ENCODE measurements at places on chromosomes 7 and 10.

DNA sequence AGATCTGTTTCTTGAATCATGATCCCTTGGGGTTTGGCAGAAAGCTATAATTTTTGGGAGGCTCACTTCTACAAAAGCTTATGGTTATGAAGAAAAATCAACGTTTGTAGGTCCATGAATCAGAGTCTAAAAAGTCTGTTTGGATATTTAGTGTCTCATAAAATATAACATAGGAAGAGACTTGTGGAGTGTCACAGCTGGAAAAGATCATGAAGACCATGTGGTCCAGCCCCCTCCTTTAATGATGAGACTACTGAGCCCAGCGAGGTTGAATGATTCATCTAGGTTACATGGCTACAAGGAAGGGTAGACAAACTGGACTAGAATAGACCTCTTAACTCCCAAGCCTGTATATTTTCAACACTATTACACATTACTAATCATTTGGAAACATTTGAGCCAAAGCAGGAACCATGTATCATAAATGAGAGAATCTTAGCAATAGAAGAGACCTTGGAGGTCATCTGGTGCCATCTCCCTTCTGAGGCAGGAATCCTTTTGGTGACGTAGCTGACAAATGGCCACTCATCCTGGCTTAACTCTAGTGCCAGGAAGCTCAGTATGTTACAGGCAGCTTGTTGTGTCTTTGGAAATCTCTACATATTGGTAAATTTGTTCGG lies 152.5 kb downstream of the CREB5 start:
- DNase-seq = no peak

DNA sequence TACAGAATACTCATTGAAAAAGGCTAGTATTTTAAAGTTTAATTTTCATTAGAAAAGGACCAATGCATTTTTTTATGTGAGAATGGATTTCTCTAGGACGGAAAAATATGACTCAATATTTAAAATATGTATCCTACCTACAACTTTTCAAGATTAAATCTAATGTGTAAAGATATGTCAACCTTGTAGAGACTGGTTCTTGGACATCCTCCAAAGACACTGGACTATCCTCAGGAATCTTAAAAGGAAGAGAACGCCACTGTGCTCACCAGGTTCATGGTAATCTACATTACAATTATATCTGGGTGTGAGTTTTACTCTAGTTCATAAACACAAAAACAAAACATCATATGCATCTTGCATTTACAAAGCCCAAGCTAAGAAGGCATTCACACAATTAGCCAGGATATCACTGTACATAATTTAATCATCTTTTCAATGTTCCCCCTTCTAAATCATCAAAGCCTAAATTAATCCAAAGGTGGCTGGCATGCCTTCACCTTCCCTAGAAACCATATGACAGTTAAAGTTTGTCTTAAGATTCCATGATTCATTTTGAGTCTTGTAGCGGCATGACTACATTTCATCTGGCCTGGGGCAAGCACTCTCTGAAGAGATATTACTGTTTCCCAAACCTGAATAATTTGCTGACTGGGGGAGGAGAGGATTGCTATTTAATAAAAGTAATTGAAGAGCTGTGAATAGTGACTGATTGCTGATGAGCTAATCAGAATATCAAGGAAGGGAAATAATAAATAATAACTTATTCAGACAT lies 12.0 kb downstream of the SGCE start:
- no peak for DNase-seq

DNA sequence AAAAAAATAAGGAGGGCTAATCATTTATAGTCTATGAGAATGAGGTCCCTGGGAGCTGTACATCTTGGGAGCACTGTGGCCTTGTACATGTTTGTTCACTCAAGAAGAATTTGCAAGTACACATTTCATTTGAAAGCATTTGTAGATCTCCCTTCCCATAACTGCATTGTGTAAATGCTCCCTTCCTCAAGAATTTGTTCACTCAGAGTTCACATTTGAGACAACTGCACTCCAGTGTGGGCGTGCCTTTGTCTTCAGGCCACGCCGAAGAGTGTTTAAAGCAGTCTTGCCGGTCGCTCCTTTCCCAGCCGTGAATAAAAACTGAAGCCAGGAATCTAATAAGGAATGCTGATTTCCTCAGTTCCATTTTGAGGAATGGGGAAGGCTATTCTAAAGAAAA lies 291.1 kb upstream of the LYZL1 start:
- no peak for DNase-seq

DNA sequence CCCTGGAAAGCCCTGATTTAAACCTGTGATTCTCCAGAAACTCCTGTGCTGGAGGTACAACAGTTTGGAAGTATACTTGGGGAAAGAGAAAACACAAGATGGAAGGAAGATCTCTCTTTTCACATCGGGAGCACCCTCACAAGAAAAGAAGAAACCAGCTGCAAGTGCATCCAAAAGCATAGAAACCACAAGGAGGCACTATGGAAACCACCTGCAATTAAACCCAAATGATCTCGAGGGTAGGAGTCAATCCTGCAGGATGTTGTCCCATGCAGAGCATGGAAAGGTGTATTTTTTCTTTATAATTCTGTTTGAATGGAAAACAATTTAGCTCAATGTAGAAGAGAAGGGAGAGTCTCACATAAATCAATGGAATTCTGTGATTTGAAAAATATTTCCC lies 210.5 kb downstream of the TWIST1 start:
- no peak for DNase-seq

- no peak for DNase-seq
Observed at GRCh38 chr10:47243791-47244190, 56.2 kb upstream of the GDF10 start.

GRCh38 chr10:75616874-75617478 lies 185.6 kb downstream of the LRMDA start:
- DNase-seq = no peak

DNA sequence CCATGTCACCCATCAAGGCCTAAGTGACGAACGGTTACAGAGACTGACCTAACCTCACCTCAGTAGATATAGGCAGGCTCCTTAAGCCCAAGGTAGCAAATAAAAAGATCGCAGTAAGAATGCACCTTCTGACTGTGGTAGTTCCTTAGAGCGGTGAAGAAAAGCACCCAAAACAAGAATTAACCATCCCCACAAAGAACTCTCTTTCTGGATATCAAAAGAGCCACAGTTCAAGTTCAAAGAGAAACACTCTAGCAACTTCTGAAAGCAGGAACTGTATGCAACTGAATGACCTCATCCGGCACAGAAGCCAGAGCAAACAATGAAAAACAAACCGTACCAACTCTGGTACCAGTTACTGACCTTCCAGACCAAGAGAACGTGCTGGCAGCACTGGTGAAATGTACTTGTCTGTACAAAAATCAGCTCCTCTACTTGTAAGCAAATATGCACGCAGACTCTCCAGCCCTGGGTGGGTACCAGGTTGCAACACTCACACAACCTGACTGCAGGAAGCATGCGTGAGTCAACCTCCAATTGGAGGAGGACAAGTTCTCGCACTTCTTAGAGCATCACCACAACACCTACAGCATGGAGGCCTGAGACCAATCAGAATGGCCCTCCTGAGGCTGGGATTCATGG lies 202.7 kb downstream of the FAM107B start:
- no peak for DNase-seq

GRCh38 chr10:23869548-23869947 lies 339.4 kb upstream of the KIAA1217 start:
- DNase-seq = no peak

DNA sequence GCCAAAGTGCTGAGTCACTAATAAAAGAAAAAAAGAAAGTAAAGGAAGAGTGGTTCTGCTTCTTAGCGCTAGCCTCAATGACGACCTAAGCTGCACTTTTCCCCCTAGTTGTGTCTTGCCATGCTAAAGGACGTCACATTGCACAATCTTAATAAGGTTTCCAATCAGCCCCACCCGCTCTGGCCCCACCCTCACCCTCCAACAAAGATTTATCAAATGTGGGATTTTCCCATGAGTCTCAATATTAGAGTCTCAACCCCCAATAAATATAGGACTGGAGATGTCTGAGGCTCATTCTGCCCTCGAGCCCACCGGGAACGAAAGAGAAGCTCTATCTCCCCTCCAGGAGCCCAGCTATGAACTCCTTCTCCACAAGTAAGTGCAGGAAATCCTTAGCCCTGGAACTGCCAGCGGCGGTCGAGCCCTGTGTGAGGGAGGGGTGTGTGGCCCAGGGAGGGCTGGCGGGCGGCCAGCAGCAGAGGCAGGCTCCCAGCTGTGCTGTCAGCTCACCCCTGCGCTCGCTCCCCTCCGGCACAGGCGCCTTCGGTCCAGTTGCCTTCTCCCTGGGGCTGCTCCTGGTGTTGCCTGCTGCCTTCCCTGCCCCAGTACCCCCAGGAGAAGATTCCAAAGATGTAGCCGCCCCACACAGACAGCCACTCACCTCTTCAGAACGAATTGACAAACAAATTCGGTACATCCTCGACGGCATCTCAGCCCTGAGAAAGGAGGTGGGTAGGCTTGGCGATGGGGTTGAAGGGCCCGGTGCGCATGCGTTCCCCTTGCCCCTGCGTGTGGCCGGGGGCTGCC lies at the start of gene IL6:
TSS of gene IL6 (plus strand) at position 294 of the 807 bp plus-strand sequence. CDS start at position 357, 63 bp downstream.
- DNase-seq = no peak

DNA sequence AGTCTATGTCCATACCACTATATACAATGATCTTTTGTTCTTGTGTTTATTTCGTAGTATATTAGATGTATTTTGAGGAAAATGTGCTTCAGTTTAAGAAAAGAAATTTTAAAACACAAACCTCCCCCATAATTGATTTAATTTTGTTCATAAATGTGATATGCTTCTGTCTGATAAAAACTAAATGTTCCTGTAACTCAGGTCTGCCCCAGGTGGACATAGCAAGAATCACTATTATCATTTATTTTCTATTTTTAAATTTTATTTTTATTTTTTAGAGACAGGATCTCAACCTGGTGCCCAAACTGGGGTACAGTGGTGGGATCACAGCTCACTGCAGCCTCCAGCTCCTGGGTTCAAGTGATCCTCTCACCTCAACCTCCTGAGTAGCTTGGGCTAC lies 43.2 kb downstream of the BEND7 start:
- no peak for DNase-seq

- DNase-seq = no peak
Observed at GRCh38 chr10:43961523-43962345, 313.1 kb upstream of the ZNF32 start.
